ENCODE measurements at places on chromosomes 5 and 9.

DNA sequence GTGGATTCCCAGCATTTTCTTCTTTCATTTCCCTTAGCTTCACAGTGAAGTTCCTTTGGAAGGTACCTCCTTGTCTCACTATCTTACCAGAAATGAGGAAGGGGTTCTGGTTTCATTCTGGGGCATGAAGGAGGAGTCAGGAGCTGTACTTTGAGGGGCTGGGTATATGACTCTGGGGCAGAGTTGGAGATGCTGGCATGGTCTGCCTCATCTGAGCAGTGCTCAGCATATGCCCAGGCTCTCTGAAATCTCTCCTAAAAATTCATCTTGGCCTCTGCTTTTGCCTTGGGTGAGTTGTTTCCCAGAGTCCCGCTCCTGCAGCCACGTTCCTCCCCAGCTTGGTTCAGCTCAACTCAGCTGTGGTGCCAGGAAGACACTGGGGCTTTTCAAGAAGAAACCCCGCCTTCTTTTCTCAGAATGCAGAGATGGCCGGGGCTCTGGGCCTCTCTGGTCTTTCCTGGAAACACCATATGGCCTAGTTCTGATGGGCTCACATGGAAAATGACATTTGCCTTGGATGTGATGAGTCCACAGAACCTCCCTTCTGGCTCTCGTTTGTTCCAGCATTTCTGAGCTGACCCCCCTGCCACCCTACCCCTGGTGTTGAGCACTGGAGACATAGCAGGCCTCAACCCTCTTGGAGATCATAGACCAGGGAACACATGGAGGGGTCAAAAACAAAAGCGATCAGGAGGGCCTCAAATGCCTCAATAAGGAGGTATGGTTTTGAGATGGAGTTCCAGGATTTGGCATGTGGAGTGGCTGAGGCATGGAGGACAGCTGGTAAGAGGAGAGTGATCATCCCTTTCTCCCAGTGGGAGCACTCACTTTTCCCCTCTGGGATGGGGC lies 12.0 kb upstream of the TGFBR1 start:
- DNase-seq = no peak

- no peak for DNase-seq
Measured at GRCh38 chr9:80866576-80867227, 822.6 kb downstream of the TLE1 start.

DNA sequence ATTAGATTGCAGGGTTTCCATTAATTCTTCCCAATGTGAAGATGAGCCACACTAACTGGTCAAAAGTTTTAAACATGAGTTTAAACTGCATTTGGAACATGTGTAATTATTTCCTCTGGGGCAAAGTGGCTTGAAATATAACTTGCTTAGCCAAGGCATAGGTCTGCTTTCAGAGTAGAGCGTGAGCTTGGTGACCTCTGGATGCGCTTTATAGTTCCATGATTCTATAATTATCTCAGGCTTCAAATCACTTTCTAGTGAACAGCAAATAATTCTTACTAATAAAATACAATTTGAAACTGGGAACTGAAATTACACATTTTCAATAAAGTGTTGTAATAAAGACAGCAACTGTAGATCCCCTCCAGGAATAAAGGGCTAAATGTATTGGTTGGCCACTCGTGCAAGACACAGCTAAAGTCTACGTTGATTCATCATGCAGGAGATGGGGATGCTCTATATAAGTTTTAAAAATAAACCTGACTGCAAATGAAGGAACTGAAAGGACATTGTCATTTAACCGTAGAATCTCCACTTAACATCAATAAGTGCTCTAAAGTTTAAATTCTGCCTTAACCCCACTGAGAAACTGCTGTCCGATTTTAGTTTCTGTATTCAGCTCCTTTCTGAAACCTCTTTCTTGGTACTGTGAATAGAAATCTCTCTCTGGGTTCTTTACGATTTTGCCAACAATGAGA lies 460.0 kb downstream of the PSAT1 start:
- no peak for DNase-seq

DNA sequence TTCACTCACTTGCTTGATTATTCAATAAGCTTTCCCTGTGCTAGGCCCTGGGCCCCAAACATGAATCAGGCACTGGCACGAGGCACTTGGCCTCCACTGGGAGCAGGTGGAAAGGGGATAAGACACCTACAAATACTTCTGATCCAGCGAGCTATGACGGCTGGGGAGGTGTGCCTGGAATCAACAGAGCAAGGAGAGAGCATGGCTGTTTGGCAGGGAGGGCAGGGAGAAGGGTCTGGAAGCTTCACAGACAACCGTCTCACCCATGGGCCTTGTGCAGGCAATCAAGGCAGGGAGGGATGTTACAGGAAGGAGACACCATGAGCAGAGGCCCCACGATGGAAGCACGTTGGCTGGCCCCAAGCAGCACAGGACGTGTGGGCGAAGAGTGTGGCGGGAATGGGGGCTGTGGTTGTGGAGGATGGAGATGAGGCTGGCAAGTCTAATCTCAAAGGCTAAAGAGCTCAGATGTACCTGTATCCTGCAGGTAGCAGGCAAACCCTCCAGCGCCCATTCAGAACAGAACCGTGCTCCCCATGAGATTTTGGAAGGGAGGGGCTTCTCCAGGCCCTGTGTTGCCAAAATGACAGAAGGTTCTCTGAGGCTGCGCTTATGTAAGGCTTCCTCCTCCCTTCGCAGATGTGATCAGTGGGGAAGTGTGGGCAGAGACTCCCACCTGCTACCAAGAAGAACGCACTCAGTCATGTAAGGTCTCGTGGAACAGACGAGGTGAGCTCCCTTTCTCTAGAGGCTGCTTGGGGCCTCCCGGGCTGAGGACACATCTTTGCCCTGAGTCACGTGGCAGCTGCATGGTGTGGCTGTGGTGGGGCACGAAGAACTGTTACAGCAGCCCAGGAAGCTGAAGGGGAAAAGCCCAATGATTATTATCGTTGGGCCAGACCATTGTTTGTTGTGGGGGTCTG lies 189.7 kb downstream of the DAB2IP start:
- DNase-seq = no peak

DNA sequence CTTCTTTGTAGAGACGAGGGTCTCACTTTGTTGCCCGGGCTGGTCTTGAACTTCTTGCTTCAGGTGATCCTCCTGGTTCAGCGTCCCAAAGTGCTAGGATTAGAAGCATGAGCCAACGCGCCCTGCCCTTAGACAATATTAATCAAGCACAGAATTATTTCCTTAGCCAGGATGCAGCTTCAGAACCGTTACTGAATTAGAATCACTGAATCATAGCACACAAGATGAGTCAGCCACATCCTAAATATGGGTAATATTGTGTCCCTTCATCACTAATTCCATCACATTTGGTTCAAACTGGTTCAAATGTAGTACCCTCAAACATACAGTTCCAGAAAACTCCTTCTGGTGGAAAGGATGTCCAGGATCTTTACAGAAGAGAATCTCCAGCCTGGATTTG lies 82.7 kb downstream of the BNC2 start:
- no peak for DNase-seq

- peak; percentile 65 for DNase-seq
Measured at GRCh38 chr9:37026931-37027581, 7.0 kb downstream of the PAX5 start.

GRCh38 chr5:170603109-170603508 lies 99.3 kb downstream of the KCNIP1 start:
- no peak for DNase-seq

- DNase-seq = peak; percentile 3
Measured at GRCh38 chr5:114727358-114727757, 365.5 kb downstream of the KCNN2 start.

GRCh38 chr9:18073002-18073401 lies 401.0 kb upstream of the ADAMTSL1 start:
- no peak for DNase-seq

DNA sequence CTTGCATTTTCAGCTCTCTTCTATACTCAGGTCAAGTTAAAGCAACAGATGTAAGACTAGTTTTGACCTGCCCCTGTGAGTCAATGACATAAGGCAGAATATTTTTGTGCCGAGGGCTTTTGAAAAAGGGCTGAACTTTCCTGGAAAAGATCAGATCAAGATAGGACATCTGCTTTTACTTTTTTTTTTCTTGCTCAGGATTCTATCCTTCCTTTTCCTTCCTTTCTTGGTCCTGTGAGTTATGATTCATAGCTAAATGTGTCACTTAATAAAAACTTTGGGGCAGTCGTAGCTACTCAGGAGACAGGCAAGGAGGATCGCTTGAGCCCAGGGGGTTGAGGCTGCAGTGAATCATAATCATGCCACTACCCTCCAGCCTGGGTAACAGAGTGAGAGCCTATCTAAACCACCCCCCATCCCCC lies 84.3 kb upstream of the BRINP1 start:
- DNase-seq = no peak

DNA sequence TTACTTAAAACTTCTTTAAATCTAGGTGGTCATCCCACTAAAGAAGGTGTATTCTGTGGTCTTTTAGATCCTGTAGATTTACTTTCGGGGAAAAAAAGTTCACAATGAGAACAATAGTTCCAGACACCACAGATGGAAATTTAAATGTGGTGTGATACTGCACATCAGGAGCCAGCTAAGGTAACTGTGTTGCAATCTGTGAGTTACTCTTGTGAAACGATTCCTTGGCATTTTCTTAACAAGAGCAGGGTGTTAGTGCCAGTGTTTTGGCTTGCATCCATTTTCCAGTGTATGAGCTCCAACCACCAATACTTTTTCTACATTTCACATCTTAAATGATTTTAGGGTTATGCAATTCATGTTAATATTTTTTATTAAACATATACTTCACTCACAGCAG lies 674.5 kb downstream of the CETN3 start:
- DNase-seq = no peak

GRCh38 chr9:88678431-88678830 lies 143.5 kb downstream of the NXNL2 start:
- no peak for DNase-seq

DNA sequence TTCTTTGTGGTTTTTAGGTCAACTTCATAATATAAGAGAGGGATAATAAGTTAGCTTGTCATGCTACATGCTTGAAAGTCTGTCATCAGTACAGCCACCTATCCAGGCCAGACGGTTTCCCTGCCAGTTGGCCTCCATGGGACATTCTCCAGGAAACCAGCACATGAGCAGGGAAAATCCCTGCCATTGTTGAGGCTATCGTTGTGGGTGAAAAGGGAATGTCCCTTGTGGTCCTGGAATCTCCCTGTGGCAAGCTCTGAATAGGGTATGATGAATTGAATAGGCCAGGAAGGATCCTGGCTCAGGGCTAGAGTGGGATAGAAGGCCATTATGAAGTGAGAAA lies 12.3 kb downstream of the F2RL1 start:
- no peak for DNase-seq

- DNase-seq = no peak
Measured at GRCh38 chr9:35158501-35159280, 3.1 kb upstream of the UNC13B start.
